A549 (cell line): ENCODE measurements at places on chromosomes 7 and 10. TPM values are rescaled to one million over a fixed set of nuclear protein-coding genes. Genes with fewer than 3 reads are reported as not detected.

DNA sequence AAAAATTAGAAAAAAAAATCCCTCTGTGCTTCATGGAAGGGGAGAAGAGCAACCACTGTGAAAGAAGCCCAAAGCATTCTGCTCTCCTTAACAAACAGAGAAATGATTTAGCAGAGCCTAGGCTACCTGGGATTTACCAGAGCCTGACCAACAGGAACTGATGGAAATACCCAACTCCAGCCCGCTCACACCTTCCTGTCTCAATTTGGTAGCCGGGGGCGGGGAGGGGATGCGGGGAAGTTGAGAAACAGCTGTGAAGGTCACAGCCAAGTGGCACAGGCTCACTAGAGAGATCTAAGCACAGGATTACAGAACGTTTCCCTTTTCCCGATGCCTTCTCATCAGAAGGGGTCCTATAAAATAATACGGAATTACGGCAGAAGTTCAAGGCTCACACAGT, 17.6 kb downstream of the RSU1 start:
- DNase-seq: no peak

Gene NACAD
- 0.30 to 0.43 TPM (median 0.40 TPM) in 3 replicates for polyA plus RNA-seq

DNA sequence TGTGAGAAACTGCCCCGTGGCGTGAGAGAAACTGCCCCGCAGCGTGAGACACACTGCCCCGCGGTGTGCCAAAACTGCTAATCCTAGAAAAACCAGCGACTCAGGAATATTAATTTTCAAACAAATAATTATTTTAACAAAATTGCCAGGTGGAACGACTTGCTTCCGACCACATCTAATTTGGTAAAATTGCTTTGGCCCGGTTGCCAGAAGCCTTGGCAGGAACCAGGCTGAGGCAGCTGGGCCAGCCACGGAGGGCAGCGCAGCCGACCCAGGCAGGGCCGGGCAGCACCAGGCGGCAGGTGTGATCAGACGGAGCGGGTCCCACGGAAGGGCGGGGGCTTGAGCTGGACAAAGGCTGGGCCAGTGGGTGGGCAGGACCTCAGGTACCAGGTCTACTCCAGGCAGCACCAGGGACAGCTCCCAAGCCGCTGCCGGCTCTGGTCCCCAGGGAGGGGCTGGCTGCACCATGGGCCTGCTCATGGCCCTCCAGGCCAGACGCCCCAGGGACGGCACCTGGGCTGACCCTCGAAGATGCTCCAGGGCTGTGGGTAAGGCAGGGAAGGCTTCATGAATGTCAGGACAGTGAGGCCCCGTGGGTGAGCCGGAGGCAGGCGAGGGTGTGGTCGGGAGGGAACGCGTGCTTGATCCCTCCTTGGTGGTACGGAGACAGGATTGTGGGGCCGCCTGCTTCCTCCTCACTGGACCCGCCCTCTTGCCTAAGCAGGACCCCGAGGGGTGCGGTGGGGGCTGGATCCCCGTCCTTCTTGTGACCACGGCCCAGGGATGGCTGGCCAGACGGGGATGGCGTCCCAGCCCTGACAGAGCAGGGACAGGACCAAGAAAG, 7.7 kb upstream of the ADGRA1 start:
- no peak for DNase-seq

- no peak for DNase-seq
Observed at GRCh38 chr7:36015733-36016132, 137.3 kb upstream of the EEPD1 start.

DNA sequence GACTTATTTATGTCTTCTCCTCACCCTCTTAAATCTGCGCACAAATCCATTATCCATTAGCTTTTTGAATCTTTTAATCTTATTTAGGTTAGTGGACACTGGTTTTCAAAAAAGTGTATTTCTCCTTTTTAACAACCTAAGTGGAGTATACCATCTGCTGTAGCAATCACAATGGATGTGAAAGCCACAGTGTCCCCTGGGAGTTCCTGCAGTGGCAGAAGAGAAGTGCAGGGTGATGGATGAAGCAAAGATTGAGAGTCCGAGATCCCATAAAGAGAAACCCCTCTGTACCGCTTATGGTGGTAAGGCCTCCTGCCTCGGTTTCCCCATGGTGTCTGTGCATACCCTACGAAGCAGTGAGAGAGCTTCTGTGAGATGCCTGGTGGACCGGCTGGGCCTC, 236.4 kb downstream of the COBL start:
- DNase-seq: no peak

GRCh38 chr7:99791667-99792369, 7.8 kb upstream of the CYP3A4 start:
- DNase-seq: no peak

DNA sequence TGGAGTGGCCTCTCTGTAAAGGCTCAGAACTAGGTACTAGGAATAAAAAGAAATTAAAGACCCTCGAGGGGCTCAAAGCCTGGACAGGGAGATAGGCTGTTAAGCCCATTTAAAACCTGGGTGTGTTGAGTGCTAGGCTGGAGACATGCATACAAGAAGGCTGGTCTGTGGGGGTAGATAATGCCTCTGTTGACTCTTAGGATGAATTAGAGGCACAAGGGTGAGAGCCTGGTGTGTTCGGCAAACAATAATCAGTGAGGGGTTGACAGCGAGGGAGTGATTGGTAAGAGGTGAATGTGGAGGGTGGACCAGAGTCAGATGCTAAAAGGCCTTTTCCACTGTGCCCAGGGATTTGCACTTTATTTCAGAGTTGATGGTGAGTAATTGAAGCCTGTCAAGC, 12.7 kb downstream of the GSTO2 start:
- no peak for DNase-seq

Gene RTKN2
- 1.6 to 1.8 TPM (median 1.8 TPM) in 3 replicates for polyA plus RNA-seq

GRCh38 chr7:31443457-31443856, 70.4 kb upstream of the ITPRID1 start:
- peak; percentile 60 for DNase-seq

Gene CYP26A1
- 7.2 to 10.8 TPM (median 9.8 TPM) in 3 replicates for polyA plus RNA-seq

DNA sequence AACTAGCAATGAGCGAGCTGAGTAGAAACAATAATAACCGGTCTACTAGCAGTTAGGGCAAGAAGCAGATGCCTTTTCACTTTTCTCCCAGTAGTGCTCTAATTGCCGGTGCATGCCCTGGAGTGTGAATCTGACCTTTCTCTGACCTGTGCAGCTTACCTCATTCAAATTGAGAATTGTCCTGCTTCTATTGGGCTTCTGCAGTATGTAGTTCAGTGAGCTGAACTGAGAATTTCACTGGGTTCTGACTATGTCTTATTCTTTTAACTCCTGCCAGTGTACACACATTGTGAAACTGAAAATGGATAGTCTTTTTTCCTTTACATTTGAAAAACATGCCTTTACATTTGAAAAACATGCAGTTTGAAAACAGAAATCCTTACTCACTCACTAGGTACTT, 157.9 kb upstream of the GRM3 start:
- DNase-seq: no peak

Gene OR2A12
- not detected in 3 replicates for polyA plus RNA-seq

DNA sequence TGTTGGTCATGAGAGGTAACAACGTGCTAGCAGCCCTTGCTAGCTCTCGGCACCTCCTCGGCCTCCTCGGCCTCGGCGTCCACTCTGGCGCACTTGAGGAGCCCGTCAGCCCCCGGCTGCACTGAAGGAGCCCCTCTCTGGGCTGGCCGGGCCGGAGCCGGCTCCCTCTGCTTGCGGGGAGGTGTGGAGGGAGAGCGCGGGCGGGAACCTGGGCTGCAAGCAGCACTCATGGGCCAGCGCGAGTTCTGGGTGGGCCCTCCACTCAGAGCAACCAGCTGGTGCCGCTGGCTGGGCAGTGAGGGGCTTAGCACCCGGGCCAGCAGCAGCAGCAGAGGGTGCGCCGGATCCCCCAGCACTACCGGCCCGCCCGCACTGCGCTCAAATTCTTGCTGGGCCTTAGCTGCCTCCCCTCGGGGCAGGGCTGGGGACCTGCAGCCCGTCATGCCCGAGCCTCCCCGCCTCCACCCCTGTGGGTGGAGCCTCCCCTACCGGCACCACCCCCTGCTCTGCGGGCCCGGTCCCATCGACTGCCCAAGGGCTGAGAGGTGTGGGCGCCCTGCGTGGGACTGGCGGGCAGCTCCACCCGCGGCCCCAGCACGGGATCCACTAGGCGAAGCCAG, 96.1 kb downstream of the PAXIP1 start:
- DNase-seq: no peak

- DNase-seq: no peak
Observed at GRCh38 chr10:124265776-124266467, 152.8 kb downstream of the OAT start.

DNA sequence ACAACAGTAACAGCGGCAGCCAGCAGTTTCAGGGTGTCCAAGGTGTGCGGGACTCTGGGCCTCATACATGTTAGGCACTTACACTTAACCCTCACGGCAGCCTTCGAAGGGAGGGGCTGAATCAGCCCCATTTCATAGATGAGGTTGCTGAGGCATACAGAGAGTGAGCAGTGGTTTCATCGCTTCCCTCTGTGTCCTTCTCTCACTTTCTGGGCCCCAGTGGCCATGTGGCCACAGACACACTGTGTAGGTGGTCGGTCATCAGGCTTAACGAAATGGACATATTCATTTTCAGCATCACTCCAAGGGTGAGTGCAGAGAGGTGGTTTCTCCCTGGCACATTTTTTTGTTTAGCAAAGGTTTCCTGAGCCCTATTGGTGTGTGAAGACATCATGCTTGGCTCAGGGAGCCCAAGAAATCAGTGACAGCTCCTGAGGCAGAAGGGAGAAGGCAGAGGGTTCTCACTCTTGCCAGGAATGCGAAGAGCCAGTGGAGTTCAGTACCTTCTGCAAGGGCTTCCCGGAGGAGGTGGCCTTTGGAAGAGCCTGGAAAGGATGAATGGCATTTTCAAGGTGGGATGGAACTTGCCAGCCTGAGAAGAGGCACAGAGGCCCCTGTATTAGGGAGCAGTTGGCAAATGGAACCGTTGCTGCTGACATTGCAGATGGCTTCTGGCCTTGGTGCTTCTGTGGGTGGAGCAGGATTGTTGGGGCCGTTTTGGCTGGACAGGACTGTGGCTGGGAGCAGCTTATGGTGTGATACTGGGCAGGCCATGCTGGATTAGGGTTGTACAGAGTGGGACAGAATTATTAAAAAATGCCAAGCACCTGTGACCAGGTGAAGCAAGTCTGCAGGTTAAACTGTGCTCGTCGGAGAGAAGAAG, 61.7 kb upstream of the PPIF start:
- DNase-seq: no peak

Gene PRKAR2B
- polyA plus RNA-seq: 2.7 to 3.6 TPM (median 3.0 TPM) in 3 replicates

GRCh38 chr7:93011351-93012294, 106.2 kb downstream of the SAMD9 start:
- no peak for DNase-seq

Gene ZNF789
- polyA plus RNA-seq: 7.5 to 8.8 TPM (median 7.7 TPM) in 3 replicates

DNA sequence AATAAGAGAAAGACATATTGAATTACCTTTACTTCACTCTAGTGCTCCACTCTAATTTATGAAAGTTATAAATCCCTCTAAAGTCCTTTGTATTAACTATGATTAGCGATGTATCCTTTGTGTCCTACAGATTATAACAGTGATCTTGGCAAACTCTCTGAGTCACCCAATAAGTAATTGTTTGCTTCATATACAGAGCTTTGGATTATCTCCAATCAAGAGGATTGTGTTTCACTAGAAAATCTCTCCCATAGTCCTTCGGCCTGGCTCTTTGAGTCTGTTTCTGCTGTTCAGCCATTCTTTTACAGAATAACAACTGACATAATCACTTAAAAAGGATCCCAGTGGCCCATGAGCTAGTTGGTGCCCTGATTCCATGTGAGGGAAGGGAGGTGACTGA, 9.5 kb downstream of the LMOD2 start:
- DNase-seq: no peak

Gene NUPR2
- not detected in 3 replicates for polyA plus RNA-seq

Gene PRRT4
- 0.15 to 0.20 TPM (median 0.16 TPM) in 3 replicates for polyA plus RNA-seq

DNA sequence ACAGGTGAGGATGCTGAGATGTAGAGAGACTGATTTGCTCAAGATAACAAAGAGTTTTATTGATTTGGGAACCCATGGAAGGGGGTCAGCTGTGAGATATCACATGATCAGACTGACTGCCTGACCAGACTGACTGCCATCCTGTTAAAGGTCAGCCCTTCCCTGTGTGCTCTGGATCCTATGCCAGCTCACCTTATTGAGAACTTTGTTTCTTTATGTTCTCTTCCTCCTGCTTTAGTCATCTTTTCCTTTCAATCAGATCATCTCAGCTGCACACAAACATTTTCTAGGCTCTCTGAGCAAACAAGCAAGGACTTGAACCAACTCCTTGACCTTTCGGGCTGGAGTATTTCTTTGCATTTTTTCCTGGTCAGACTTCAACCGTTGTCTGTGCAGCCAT, 50.0 kb upstream of the MTPN start:
- no peak for DNase-seq
